Adrenal gland (tissue), 19 donors: ENCODE measurements at places on chromosomes 16 and 17. TPM values are rescaled to one million over a fixed set of nuclear protein-coding genes. Genes with fewer than 3 reads are reported as not detected.

The ADAP2 gene
- 7.8 TPM for polyA plus RNA-seq

The HSD17B2 gene
- polyA plus RNA-seq: 0.16 TPM

The ZNF205 gene
- polyA plus RNA-seq: 86.1 TPM

The STAC2 gene
- polyA plus RNA-seq: 0.48 TPM

The KRT27 gene
- 0.56 TPM for polyA plus RNA-seq
